ENCODE measurements at places on chromosomes 16 and 17.

GRCh38 chr16:70432723-70433457 lies 6.0 kb downstream of the ST3GAL2 start:
- no peak for DNase-seq

- DNase-seq = no peak
Measured at GRCh38 chr16:88727871-88728270, 21.6 kb downstream of the CTU2 start.

GRCh38 chr17:18218756-18219415 lies 6.5 kb upstream of the LLGL1 start:
- no peak for DNase-seq

DNA sequence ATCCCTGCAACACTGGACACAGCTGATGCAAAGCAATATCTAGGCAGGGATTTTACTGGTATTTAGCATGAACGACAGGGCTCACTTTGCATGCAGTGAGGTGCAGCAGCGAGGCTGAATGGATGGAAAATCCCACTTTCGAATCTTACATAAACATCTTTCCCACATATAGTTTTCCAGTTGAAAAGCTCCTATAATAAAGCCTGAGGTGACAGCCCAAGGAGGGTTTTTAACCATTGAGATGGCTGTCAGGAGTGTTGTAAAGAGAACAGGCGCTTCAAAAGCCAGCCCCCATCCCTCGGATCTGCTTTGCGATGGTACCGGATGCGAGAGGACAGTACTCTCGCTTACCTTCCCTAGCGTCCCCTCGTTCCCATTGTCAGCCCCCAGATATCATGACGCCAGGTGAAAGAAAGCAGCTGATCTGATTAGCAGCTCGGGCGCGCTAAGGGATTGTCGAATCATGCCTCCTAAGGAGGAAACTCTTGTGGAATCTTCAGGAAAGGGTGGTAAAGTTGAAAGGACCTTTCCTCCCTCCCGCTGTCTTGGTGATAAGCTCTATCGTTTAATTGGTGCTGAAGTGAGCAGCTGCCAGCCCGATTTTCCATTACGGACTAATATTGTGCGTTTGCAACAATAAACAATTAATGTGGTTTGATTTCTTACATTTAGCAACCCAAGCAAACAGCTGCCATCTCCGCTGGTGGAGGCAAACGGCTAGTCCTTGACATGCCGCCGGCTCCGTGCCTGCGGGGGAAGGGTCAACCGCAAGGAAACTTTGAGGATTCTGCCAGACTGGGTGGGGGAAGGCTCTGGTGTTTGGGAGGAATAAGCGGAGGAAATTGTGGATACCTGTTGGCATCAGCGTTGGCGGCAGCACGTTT lies 1.8 kb downstream of the CDH8 start:
- no peak for DNase-seq

DNA sequence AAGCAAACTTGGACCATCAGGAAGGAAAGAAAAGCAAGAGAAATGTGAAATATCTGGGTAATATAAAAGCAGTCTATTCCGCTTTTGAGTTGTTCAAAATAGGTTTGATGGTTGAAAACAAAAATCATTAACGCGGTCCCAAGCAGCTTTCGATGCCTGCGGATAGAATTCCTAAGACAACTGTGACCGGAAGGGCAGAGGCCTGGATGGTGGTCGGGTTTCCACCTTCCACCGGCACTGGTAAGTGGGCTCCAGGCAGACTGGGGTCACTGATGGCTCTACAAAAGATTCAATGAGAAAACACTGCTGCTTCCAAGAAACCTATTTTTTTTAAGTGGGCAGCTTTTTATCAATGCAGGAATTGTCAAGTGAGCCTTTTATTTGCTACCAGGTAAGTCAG lies 49.8 kb downstream of the ZCCHC14 start:
- DNase-seq = no peak

- peak; percentile 34 for DNase-seq
Measured at GRCh38 chr16:57863434-57864160, 61.3 kb upstream of the KIFC3 start.

- DNase-seq = no peak
Measured at GRCh38 chr16:69701866-69702265, 24.5 kb downstream of the NQO1 start.
